ENCODE measurements at places on chromosomes 2 and 18.

DNA sequence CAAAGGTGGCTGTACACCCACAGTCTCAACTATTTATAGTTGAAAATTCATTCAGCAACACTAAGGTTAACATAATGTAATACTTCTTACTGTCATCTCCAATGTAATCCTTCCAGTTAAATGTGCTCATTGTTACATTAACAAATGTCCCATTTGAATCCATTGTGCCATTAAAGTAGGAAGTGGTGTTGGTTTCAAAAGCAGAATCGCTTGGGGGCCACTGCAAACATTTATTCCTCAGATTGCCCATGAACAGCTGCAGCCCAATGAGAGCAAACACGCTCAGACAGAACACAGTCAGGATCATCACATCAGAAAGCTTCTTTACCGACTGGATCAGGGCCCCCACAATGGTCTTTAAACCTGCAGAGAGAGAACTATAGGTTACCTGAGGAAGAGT, 41.4 kb downstream of the SCN3A start:
- no peak for DNase-seq

- DNase-seq, result no peak
Observed at GRCh38 chr2:137522620-137523011, 441.7 kb upstream of the HNMT start.

GRCh38 chr18:38028946-38029345, 463.3 kb upstream of the CELF4 start:
- no peak for DNase-seq

DNA sequence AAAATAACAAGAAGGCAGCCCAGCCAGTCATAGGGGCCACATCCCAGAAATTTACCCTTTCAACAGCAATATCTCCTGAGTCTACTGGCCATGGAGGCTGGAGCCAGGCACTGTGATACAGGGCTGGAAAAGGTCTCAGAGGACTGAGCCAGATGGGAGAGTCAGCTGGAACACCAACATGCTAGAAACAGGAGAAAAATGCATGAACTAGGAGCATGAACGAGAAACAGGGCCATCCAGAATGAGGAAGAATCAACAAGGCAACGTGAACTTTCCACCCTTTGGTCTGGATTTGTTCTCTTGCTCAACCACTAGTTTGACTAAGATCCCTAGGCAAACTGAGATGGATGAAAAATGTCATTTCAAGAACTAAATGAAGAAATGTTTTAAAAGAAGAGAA, 13.1 kb downstream of the PID1 start:
- no peak for DNase-seq

GRCh38 chr2:112644933-112645309, 818 bp upstream of the SLC20A1 start:
- no peak for DNase-seq

- DNase-seq, result no peak
Observed at GRCh38 chr2:100110614-100111000, 31.8 kb downstream of the AFF3 start.

- no peak for DNase-seq
Observed at GRCh38 chr2:61448229-61448628, 22.7 kb downstream of the USP34 start.

DNA sequence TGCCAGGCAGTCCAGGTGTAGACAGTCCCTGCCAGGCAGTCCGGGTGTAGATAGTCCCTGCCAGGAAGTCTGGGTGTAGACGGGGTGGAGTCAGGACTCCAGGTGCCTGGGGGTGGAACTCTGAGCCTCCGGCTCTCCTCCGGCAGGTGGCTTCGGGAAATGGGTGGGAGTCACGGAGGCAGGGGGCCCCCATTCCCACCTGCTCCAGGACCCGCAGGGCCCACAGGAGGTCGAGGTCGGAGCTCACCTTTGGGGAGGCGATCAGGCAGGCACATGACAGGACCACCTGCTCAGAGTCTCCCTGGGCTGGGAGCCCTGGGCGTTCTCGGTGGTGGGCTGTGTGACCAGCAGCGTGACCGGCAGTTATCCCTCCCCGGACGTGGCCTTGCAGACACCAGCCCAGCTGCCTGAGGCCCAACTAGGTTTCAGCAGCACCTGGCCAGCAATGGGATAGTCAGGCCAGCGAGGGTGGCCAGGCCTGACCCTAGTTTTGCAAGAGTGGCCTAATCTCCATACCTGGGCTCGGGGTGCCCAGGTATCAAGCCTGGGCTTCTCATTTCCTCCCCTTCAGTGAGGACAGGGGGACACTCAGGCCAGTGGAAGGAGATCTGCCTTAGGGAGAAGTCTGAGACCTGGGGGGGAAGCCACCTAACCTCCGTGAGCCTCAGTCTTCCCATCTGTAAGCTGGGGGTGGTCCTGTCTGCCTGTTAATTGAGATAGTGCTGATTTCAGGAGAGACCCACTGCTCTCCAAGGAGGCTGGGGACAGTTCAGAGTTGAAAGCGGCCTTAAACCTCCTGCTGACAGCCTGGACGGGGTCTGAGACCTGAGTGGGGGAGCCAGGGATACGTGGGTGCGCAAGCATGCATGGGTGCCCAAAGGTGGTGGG, 13.2 kb downstream of the GPC1 start:
- DNase-seq, result no peak

DNA sequence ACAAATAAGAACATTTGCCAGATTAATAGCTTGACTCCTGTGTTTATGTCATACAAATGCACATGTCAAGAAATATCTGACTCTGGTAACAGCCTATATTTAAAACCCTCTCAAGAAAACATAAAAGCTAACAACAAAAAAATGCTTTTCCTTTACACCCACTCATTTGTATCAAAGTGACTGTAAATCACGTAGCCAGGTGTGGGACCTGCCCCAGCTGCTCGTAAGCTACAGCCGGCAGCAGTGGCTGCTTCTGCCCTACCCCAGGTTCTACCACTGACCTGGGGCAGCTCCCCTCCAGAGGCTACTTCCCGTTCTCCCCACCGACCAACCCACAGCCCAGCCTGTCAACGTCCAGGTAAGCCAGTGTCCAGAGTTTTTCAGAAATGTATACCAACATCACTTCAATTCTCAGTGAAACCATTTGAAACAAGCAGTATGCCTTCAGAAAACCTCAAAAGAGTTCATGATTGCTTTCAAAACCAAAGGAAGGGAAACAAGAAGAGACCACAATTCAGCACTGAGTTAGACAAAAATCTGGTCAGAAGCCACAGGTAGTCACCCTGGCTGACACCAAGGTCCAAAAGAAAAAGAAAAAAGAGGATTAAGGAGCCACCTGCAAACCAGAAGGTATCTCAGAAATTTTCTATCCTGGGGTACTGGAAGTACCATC, 40.4 kb downstream of the KIDINS220 start:
- DNase-seq, result no peak

GRCh38 chr2:174586418-174587295, 10.9 kb downstream of the WIPF1 start:
- DNase-seq, result no peak

- no peak for DNase-seq
Observed at GRCh38 chr2:199130501-199130900, 327.2 kb downstream of the SATB2 start.

DNA sequence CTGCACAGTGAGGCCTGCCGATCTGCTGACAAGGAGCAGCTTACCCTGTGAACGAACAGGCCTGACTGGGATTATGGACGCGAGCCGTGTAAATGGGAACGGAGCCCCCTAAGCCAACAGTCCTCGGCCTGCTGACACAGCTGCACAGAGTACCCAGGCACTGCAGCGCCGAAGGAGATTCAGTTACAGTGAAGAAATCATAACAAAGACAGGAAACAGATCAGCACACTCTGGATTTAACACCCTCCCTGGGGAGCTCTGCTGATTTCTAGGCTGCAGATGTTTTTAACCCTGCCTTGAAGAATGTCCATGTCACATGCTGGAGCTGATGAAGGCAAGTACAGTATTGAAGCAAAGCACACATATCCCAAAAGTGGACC, 43.4 kb downstream of the COLEC12 start:
- DNase-seq, result no peak

- no peak for DNase-seq
Observed at GRCh38 chr2:96531366-96531765, 5.2 kb upstream of the ARID5A start.

DNA sequence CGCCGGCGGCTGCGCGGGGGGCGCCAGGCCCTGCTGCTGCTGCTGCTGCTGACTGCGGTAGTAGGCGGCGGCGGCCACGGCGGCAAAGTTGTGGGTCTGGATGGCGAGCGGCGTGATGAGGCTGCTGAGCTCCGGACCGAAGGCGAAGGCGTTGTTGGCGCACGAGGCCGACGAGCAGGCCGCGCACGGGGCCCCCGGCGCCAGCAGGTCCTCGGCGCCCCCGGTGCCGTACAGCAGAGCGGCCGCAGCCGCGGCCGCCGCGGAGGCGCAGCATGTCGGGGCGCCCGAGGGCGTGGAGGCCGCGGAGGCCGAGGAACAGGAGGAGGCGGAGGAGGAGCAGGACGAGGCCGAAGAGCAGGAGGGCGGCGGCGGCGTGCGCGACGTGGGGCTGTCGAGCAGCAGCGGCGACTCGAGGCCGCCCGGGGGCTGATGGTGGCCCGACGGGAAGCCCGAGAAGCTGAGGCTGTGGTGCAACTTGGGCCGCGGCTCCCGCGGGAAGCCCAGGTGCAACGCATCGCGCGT, 1.8 kb downstream of the ZFP36L2 start:
- peak; percentile 59 for DNase-seq

DNA sequence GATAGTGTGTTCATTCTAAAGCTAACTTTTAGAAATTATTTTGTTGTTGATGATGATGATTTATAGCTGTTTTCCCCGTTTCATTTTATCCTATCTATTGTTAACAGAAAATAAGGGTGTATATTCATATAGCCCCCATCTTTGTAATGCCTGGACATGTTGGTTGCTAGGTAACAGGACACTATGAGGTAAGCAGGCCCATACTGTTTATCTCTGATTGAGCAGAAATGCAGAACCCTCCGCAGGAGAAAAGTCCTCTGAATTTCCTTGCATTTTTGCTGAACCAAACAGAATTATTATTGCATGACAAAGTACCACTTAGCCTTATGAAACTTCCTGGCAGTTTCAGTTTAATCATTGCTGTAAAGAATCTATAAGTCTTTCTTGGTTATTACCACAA, 339.4 kb downstream of the DCC start:
- DNase-seq, result no peak

DNA sequence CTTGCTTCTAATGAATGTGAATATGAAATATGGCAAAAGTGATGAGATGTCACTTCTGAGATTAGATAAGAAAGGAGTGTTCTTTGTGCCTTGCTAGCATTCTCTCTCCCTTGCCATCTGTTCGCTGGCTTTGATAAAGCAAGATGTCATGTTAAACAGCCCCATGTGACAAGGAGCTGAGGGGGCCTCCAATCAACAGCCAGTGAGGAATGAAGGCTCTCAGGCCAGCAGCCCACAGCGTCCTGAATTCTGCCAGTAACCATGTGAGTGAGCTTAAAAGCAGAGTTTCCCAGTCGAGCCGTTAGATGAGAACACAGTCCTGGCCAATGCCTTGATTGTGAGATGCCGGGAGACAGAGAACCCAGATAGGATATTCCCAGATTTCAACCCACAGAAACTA, 198.8 kb downstream of the IRS1 start:
- DNase-seq, result no peak
